ENCODE measurements at places on chromosomes 12 and 14. TPM values are rescaled to one million over a fixed set of nuclear protein-coding genes. Genes with fewer than 3 reads are reported as not detected.

- H3K27me3 ChIP-seq, result no peaks in the 10 kb centered on the region
- H3K36me3 ChIP-seq, result no peaks in the 10 kb centered on the region
- DNase-seq, result no peak
These were observed 33.4 kb upstream of the SMOC1 start for GRCh38 chr14:69845787-69846186.

DNA sequence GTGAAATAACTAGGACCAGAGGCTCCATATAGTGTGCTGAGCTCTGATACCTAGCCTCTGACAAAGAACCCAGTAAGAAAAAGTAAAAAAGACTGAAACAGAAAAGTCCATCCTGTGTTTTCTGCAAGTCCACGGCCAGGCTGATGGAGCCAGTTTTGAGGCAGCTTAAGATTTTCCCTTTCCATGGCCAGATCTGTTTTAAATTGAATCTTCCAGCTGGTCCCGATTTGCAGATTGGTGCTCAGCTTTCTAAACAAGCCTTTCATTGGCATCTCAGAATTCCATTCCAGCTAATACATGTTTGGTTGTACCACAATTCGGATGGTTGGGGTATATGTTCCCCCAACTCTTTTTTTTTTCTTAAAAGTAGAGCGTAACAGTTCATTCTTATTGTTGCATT lies 152.0 kb downstream of the DACT1 start:
- H3K4me3 ChIP-seq, result no peak overlapping the region
- DNase-seq, result no peak
- no peaks in the 10 kb centered on the region for H3K36me3 ChIP-seq
- H3K27ac ChIP-seq, result no peak overlapping the region
- peaks cover 13% of the 10 kb centered on the region for H3K4me1 ChIP-seq

- H3K4me3 ChIP-seq, result no peak overlapping the region
- H3K4me1 ChIP-seq, result peaks cover 33% of the 10 kb centered on the region
- DNase-seq, result no peak
- H3K27ac ChIP-seq, result no peak overlapping the region
These were observed 20.7 kb upstream of the CREBL2 start for GRCh38 chr12:12590961-12591360.

DNA sequence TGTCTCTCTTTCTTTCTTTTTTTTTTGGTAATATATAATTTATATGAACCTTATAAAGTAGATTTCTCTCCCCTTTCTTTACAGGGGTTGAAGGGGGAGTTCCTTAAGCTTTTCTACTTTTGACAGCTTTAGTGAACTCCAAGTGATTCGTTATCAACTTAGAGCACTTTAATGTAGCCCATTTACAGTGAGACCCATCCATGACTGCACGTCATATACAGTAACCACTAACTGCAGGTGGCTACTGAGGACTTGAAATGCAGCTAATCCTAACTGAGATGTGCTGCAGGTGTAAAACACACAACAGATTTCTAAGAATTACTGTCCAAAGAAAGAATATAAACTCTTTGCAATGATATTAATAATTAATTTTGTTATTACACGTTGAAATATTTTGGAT lies 582 bp downstream of the LRRIQ1 start:
- peak overlapping the region; percentile 71 for H3K27ac ChIP-seq
- H3K27me3 ChIP-seq, result no peaks in the 10 kb centered on the region
- H3K36me3 ChIP-seq, result no peaks in the 10 kb centered on the region
- no peaks in the 10 kb centered on the region for H3K4me1 ChIP-seq
- DNase-seq, result no peak
- no peak overlapping the region for H3K4me3 ChIP-seq

GRCh38 chr12:50246873-50247612 lies 36.3 kb downstream of the LIMA1 start:
- peaks cover 2% of the 10 kb centered on the region for H3K36me3 ChIP-seq
- peak; percentile 59 for DNase-seq
- no peak overlapping the region for H3K4me3 ChIP-seq
- peak overlapping the region; percentile 65 for H3K27ac ChIP-seq
- no peaks in the 10 kb centered on the region for H3K27me3 ChIP-seq

DNA sequence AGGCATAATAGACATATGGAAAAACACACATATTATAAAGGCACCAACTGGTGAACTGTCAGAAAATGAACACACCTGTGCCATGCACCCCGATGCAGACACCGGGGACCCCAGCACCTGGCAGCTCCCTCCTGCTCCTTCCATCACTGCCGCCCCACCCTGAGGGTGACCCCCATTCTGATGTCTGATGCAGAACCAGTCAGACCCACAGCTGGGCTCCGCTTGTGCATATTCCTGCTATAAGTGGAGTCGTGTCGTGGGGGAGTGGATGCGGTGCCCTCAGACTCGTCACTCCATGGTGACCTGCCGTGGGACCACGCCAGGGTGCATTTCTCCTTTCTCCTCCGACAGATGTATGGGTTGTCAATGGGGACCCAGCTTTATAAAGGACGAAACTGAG lies 45.7 kb upstream of the MEG3 start:
- H3K27me3 ChIP-seq, result no peaks in the 10 kb centered on the region
- no peaks in the 10 kb centered on the region for H3K36me3 ChIP-seq
- H3K27ac ChIP-seq, result no peak overlapping the region
- H3K4me3 ChIP-seq, result no peak overlapping the region

DNA sequence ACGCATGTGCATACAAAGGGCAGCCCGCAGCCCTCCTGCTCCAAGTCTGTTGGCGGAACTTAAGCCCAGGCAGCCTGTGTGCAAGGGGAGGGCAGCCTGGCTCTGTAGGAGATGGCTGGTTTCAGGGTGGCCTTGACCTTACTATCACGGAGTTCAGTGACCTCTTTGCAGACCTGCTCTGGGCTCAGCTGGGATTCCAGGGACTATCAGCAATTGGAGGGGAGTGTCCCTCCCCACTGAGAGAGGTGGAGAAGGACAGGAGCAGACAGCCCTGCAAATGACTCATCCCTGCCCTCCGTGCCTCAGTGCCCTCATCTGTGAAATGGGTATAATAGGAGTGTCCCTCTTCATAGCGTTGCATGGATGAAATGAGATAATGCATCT lies 66.2 kb upstream of the DLK1 start:
- no peaks in the 10 kb centered on the region for H3K36me3 ChIP-seq
- no peak overlapping the region for H3K4me3 ChIP-seq
- no peaks in the 10 kb centered on the region for H3K4me1 ChIP-seq
- DNase-seq, result no peak
- no peak overlapping the region for H3K27ac ChIP-seq

- H3K36me3 ChIP-seq, result no peaks in the 10 kb centered on the region
- H3K27me3 ChIP-seq, result no peaks in the 10 kb centered on the region
- H3K27ac ChIP-seq, result no peak overlapping the region
- peaks cover 25% of the 10 kb centered on the region for H3K4me1 ChIP-seq
These were observed 75.6 kb upstream of the HECTD1 start for GRCh38 chr14:31283153-31283552.

GRCh38 chr12:32418221-32418620 lies 18.9 kb downstream of the FGD4 start:
- no peaks in the 10 kb centered on the region for H3K36me3 ChIP-seq
- no peak overlapping the region for H3K4me3 ChIP-seq
- peaks cover 19% of the 10 kb centered on the region for H3K4me1 ChIP-seq
- no peak overlapping the region for H3K27ac ChIP-seq
- DNase-seq, result no peak

GRCh38 chr12:6768990-6769389 lies 2.8 kb downstream of the PTMS start:
- no peak overlapping the region for H3K27ac ChIP-seq
- no peak for DNase-seq
- peak overlapping the region; percentile 87 for H3K4me3 ChIP-seq
- H3K4me1 ChIP-seq, result peaks cover 32% of the 10 kb centered on the region
- H3K36me3 ChIP-seq, result peaks cover 10% of the 10 kb centered on the region
- no peaks in the 10 kb centered on the region for H3K27me3 ChIP-seq

DNA sequence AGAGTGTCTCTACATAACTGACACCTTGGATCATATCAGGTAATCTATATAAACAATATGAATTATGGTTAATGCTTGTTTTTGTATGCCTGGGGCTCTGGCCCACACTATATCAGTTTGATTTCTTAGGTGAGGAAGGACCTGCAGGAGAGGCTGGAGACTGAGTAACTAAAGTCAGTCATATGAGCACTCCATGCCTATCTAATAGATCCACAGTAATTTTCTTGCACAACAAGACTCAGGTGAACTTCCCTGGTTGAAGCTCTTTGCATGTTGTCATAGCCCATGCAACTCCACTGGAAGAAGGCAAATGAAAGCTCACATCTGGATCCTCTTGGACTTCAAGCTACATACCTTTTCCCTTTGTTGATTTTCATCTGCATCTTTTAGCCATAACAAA lies 62.3 kb downstream of the CDK17 start:
- no peaks in the 10 kb centered on the region for H3K36me3 ChIP-seq
- H3K27ac ChIP-seq, result no peak overlapping the region
- H3K27me3 ChIP-seq, result no peaks in the 10 kb centered on the region
- no peak overlapping the region for H3K4me3 ChIP-seq
- no peak for DNase-seq
- H3K4me1 ChIP-seq, result peaks cover 10% of the 10 kb centered on the region

- H3K4me3 ChIP-seq, result no peak overlapping the region
- no peaks in the 10 kb centered on the region for H3K36me3 ChIP-seq
- no peak for DNase-seq
These were observed 35.6 kb downstream of the RASSF8 start for GRCh38 chr12:25993901-25994651.

DNA sequence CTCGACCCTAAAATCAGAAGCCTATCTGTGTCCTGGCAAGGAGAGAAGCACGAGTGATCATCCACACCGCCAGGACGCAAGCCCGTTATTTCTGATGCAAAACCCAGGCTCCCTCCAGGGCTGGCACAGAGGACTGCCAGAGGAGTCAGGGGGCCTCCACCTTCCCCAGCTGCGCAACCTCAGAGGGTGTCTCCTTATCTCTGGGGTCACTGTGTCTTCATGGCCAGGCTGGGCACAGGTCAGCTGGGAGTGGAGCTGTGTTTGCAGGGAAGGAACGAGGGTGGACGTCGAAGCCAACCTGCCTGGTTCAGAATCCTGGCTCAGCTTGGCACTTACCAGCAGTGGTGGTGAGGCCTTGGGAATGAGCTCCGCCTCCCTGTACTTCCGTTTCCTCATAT lies 12.0 kb upstream of the SERPINA3 start:
- DNase-seq, result no peak
- H3K4me3 ChIP-seq, result no peak overlapping the region
- H3K36me3 ChIP-seq, result no peaks in the 10 kb centered on the region

DNA sequence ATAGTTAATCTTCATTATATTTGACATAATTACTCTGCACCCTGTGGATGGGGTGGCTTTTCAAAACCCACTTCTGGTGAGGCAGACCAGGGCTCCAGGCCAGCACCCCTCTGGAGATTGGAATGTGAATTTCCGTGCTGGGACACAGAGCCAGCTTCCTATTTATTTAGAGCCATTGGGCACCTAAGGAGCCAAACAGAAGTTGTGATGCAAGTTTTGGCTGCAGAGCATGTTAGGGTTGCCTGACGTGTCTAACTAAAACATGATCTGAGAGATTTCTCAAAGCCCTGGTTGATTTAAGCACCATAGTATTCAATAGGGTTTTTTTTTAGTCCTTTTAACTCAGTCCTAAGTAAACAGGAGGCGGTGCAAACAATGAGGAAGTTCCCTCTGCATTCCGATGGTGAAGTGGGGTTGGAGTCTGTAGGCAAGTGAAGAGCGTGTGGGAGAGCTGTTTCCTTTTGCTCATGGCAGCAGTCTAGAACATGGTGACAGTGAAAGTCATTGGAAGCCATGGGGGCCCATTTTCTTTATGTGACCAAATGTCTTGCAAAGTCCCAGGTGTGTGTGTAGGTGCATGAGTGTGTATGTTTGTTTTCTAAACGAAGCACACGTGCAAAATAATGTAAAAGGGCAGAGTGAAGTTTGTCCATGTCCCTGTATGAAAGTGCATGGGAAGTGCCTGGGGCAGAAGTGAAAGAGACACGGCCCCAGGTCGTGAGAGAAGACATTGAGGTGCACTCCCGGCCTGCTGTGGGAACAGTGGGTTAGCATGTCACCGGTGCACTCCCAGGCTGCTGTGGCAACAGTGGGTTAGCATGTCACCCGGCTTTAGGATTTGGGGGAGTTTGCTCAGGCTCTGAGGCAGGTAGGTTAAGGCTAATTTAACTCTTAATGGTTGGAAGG lies 117.7 kb downstream of the PRKCH start:
- DNase-seq, result peak; percentile 75
- peaks cover 35% of the 10 kb centered on the region for H3K4me1 ChIP-seq
- H3K36me3 ChIP-seq, result no peaks in the 10 kb centered on the region
- H3K27me3 ChIP-seq, result no peaks in the 10 kb centered on the region
- H3K4me3 ChIP-seq, result peak overlapping the region; percentile 10
- peak overlapping the region; percentile 98 for H3K27ac ChIP-seq

DNA sequence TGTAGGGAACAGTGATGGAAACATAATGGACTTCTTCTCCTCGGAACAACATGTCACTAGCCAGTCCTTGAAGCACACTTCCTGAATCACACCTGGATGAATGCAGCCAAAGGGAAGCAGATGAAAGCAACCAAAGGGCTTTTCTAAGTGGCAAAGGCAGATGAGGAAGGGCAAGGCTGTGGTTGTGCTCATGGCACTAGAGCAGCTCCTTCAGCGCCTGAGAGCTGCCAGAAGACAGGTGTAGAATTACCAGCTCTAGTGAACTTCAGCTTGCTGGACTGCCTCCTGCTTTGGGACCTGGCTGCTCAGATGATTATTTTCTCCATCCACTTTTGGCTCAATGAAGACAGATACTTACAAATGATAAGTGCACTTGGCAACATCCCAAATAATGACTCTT lies 1372.1 kb upstream of the SEL1L start:
- DNase-seq, result no peak
- H3K27ac ChIP-seq, result no peak overlapping the region
- H3K4me1 ChIP-seq, result no peaks in the 10 kb centered on the region
- no peak overlapping the region for H3K4me3 ChIP-seq

- no peak overlapping the region for H3K4me3 ChIP-seq
- H3K4me1 ChIP-seq, result no peaks in the 10 kb centered on the region
- H3K36me3 ChIP-seq, result no peaks in the 10 kb centered on the region
- no peaks in the 10 kb centered on the region for H3K27me3 ChIP-seq
These were observed 5.4 kb upstream of the PELI2 start for GRCh38 chr14:56112781-56113180.

GRCh38 chr14:52862632-52863333 lies 71.4 kb upstream of the GNPNAT1 start:
- no peaks in the 10 kb centered on the region for H3K36me3 ChIP-seq
- H3K27me3 ChIP-seq, result no peaks in the 10 kb centered on the region
- no peaks in the 10 kb centered on the region for H3K4me1 ChIP-seq
- DNase-seq, result no peak
- H3K27ac ChIP-seq, result no peak overlapping the region
- no peak overlapping the region for H3K4me3 ChIP-seq

GRCh38 chr14:76080471-76080870 lies 71.3 kb upstream of the GPATCH2L start:
- no peaks in the 10 kb centered on the region for H3K4me1 ChIP-seq
- no peak overlapping the region for H3K27ac ChIP-seq
- no peaks in the 10 kb centered on the region for H3K36me3 ChIP-seq
- DNase-seq, result no peak
- H3K27me3 ChIP-seq, result no peaks in the 10 kb centered on the region

FAM181A gene
- not detected for total RNA-seq

PLBD1 gene
- 21.1 TPM for total RNA-seq

TSPAN11 gene
- not detected for total RNA-seq

SEL1L gene
- 116 TPM for total RNA-seq

PRH2 gene
- total RNA-seq, result not detected

FGF6 gene
- total RNA-seq, result not detected

KRT81 gene
- total RNA-seq, result 0.28 TPM

SPATA7 gene
- 8.7 TPM for total RNA-seq

SIVA1 gene
- total RNA-seq, result 99.3 TPM

HPD gene
- total RNA-seq, result 0.20 TPM

UNC79 gene
- 0.07 TPM for total RNA-seq
